NCI-H2029 (cell line): ENCODE measurements at places on chromosomes 4 and X.

GRCh38 chr4:110612631-110613269 lies 10.1 kb downstream of the PITX2 start:
- DNase-seq: no peak

GRCh38 chr4:1047976-1048772 lies 36.7 kb downstream of the FGFRL1 start:
- DNase-seq: no peak

- no peak for DNase-seq
Measured at GRCh38 chr4:121408-122084, 2.8 kb upstream of the ZNF718 start.

GRCh38 chrX:13284570-13284969 lies 35.3 kb downstream of the ATXN3L start:
- no peak for DNase-seq

DNA sequence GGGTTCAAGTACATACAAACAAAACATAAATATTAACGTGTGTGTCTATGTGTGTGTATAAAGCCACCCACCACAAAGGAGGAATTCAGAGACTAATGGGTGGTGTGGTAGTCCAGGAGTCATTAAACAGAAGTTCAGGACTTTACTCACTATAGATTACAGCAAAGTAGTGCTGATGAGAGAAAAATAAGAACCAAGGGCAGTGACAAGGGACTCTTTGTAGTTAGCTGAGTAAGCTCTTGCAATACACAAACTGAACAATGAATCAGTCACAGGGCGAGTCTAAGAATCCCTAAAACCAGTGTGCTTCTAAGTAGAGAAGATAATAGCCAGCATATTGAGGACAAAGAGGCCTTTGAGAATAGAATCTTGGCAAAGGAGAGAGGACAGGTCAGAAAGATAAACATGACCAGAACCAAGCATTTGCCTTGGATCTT lies 232.4 kb downstream of the PPP3CA start:
- no peak for DNase-seq

- no peak for DNase-seq
Measured at GRCh38 chrX:20218836-20219505, 47.7 kb downstream of the RPS6KA3 start.

DNA sequence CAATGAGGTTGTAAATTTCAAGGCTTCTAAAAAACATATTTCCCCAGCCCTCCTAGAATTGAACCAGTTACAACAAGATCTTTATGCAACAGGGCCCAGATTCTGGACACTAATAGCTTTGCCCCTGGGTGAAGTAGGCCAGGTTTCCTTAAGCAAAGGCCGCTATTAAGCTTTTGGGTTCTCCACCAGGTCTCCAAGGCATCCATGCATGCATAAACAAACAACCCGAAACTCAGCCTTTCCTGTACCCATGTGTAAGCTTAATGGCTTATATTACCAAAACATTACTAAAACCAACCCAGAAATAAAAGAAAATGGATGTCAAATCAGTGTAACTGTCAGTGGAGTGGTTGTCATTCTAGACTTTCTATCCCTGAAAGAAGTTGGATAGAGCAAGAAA lies 137.1 kb downstream of the ARHGAP6 start:
- DNase-seq: no peak

DNA sequence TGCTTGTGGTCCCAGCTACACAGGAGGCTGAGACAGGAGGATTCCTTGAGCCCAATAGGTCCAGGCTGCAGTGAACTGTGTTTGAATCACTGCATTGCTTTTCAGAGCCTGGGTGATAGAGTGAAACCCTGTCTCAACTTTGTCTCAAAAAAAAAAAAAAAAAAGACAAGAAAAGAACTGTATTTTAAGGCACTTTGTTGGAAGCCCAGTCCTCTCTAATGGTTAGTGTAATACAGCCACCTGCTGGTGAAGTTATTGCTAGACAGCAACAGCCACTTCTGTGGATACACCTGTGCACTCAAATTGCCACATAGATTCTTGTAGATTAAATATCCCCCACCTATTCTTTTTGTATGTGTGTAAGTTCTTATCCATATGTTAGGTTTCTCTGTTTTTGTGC lies 10.1 kb upstream of the FGG start:
- DNase-seq: no peak

GRCh38 chrX:6149060-6149872 lies 79.4 kb downstream of the NLGN4X start:
- DNase-seq: no peak

GRCh38 chr4:114076899-114077570 lies 97.6 kb upstream of the ARSJ start:
- no peak for DNase-seq

- DNase-seq: no peak
Measured at GRCh38 chrX:10945498-10945897, 165.6 kb upstream of the HCCS start.

GRCh38 chr4:69092190-69092589 lies 4.1 kb upstream of the UGT2B7 start:
- DNase-seq: no peak

DNA sequence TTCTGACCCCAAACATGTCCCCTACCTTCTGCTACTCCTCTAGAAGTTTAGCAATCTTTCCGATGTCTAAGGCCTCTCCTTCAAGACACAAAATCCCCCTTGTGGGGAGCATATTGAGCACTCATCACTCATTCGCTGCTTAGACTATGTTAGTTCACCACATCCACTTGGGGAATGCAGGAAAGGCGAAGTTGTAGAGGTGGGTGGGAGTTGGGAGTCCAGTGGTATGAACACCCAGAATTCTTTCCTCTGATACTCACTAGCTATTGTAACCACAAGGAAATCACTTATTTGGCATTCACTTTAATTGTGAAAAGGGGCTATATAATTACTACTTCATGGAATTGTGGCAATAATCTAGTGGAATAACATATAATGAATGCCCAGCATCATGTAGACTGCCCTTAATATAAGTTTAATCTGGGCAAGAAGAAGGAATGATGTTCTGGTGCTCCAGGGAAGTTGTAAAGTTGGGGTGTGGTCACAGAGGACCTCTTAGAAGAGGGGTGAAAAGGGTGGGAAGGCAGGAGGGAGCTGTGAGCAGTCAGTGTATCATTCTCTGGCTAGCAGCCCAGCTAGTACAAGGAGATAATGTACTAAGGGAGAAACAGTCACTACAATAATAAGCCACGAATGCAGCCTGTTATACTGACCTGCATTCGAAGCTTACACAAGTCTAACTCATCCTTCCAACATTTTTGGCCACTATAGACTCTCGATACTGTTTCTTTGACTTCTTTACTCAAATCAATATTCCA lies 468.2 kb upstream of the DIPK2B start:
- DNase-seq: no peak

DNA sequence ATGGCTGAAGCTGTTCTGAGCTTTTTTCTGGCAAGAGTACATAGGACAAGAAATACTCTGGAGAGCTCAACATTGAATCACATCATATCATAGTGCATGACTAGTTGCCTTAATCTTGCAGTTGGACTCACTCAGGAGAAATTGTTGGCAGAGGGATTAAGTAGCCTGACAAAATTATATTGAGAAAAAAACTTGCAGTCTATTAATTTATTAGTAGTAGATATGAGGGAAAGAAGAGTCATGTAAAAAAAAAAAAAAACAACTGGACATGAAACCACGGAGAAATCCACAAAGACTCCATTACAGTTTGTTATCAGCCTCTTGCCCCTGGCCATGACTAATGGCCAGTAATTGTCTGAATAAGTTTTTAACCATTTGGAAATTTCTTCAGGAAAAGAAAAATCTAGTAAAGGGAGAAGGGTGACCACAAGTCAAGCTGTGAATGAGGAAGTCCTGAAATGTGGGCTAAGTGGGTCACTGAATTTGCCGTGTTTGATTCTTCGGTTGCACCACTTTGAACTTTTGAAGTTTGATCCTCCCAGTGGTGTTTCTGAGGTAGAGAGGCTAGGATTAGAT lies 45.6 kb downstream of the FHL1 start:
- no peak for DNase-seq

- no peak for DNase-seq
Measured at GRCh38 chrX:67723580-67724351, 179.9 kb downstream of the AR start.

DNA sequence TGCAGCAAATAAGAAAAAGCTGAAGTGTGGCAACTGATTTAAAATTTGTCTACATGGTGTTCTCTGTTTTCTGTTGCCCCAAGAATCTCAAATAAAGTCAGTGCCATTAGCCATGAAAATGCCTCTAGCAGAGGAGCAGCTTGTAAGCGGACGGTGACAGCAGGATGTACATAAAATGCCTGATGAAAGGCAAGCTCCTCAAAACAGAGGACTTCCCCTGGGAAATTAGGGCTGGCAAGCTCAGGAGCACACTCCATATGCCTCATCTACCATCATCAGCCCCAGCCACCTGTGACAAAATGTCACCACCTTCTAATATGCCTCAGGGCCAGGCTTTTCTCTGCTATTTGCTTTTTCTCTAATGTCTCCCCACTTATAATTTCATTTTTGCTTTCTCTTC lies 54.5 kb downstream of the ASB9 start:
- DNase-seq: no peak

DNA sequence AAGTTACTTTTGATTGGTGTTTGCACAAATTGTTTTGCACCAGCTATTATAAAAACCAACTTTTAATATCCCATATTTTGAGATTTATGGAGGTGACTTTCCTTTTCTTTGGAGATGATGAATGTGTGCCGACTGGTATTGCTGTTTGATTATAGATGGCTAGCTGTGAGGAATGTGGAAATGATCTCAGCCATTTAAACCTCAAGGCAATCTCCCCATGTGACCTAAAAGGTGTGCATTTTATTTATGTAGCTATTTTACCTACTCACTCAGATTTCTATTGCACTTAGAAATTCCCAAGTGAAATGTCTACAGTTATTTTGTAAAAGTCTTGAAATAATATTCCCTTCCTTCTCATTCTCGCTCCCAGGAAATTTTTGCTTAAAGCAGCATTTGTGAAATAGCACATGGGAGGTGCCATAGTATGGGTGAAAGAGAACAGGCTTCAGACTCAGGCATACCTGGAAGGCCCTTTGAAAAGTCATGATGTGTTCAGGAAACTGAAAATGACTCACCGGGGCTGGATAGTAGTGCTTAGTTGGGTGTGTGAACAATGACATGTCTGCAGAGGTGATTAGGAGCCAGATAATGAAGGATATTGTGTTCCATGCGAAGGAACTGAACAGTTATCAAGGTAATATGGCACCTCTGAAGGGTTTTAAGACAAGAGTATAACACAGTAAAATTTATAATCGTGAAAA lies 247.6 kb downstream of the CBLL2 start:
- DNase-seq: no peak

GRCh38 chr4:87853108-87853507 lies 20.3 kb downstream of the MEPE start:
- peak; percentile 22 for DNase-seq

- no peak for DNase-seq
Measured at GRCh38 chr4:128159967-128160366, 98.9 kb downstream of the LARP1B start.

DNA sequence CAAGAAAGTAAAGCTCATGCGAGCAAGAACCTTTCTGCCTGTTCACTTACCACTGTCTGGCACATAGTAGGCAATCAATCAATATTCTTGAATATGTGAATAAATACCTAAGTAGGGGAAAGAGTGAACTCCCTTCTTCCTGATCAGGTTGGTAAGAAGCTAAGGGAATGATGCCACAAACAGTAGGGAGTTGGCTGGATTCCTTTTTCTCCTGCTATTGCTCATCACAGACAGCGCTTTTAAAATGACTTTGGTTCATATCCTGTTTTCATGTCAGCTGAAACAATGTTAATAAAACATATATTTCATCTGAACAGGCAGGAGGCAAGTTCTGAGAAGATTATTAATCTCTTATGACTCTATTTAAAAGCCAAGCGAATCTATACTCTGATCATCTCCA lies 99.2 kb downstream of the NSUN7 start:
- no peak for DNase-seq

DNA sequence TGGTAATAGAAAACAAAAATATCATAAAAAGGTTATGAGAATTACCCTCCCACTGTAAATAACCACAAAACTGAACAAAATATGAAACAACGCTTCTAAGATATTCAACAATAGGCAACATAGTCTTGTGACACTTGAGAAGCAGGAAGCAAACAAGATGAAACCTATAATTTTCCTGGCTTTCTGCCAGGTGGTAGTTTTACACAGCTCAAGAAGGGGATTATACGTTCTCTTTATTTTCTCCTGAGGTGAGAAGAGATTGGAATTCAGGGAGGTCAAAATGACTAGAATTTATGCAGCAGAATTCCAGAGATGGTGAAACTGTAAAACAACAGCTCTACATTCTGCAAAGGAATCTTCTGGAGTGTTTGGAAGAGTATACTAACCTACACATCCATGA lies 186.0 kb downstream of the HHIP start:
- DNase-seq: no peak

- no peak for DNase-seq
Measured at GRCh38 chr4:93436000-93436626, 392.4 kb upstream of the ATOH1 start.
